ENCODE measurements at places on chromosomes 3 and 15. TPM values are rescaled to one million over a fixed set of nuclear protein-coding genes. Genes with fewer than 3 reads are reported as not detected.

GRCh38 chr3:87037652-87038051 lies 46.7 kb upstream of the VGLL3 start:
- no peak for DNase-seq
- H3K27me3 ChIP-seq: no peaks in the 10 kb centered on the region
- H3K36me3 ChIP-seq: no peaks in the 10 kb centered on the region
- no peaks in the 10 kb centered on the region for H3K4me1 ChIP-seq
- H3K4me3 ChIP-seq: no peak overlapping the region

GRCh38 chr3:81299481-81299880 lies 462.0 kb downstream of the GBE1 start:
- DNase-seq: no peak
- no peak overlapping the region for H3K27ac ChIP-seq
- H3K4me1 ChIP-seq: no peaks in the 10 kb centered on the region
- H3K4me3 ChIP-seq: no peak overlapping the region
- no peaks in the 10 kb centered on the region for H3K36me3 ChIP-seq
- no peaks in the 10 kb centered on the region for H3K27me3 ChIP-seq

- no peak overlapping the region for H3K27ac ChIP-seq
- no peak for DNase-seq
- H3K27me3 ChIP-seq: no peaks in the 10 kb centered on the region
- H3K4me3 ChIP-seq: no peak overlapping the region
Observed at GRCh38 chr15:88627463-88627862, 6.3 kb downstream of the AEN start.

Gene KPNA1
- 64.5 TPM for total RNA-seq

Gene GOLGA6L4
- total RNA-seq: 5.6 TPM

Gene CKMT1B
- 14.5 TPM for total RNA-seq

DNA sequence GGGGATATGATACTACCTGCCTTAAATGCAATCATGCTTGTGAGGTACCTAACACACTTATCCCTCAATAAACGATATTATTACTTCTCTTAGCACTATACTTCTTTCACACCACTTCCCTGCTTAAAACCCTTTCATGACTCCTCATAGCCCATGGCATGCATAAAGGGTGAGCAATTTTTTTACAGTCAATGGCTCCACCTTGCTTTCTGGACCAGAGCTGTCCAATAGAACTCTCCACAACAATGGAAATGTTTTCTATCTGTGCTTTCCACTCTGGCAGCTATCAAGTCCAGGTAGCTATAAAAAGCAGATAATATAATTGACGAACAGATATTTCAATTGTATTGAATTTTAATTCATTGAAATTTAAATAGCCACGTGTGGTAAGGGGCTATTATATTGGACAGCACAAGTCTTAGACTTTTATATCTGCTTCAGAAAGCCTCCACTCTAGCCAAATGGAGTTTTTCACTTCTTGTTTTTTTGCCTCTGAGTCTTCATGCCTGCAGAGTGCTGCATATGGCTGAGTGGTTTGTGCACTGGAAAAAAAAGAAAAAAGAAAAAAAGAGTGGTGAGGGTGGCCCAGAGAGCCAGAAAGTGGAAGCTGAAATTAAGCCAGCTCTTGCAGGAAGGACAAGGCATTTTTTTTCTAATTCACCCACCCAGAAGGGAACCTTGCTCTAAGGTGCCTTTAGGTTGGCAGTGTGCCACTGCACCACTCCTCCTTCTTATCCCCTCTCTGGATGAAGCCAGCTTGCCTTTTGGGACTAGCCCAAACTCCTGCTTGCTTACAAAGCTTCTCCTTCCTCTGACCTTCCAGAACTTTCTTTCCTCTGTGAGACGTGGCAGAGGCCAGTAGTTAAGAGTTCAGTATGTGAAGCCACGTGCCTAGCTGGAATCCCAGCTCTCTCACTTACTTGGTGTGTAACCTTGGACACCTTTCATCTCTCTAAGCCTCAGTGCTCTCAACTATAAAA lies 239.0 kb upstream of the LRTM1 start:
- no peak overlapping the region for H3K27ac ChIP-seq
- H3K27me3 ChIP-seq: no peaks in the 10 kb centered on the region
- no peak for DNase-seq
- H3K4me3 ChIP-seq: no peak overlapping the region
- H3K4me1 ChIP-seq: no peaks in the 10 kb centered on the region
- H3K36me3 ChIP-seq: no peaks in the 10 kb centered on the region

GRCh38 chr3:12349895-12350811 lies 61.3 kb downstream of the PPARG start:
- peak overlapping the region; percentile 12 for H3K27ac ChIP-seq
- DNase-seq: peak; percentile 25
- H3K27me3 ChIP-seq: no peaks in the 10 kb centered on the region

- H3K36me3 ChIP-seq: no peaks in the 10 kb centered on the region
- no peak overlapping the region for H3K27ac ChIP-seq
- no peaks in the 10 kb centered on the region for H3K27me3 ChIP-seq
- no peak for DNase-seq
Observed at GRCh38 chr3:179234199-179234598, 16.7 kb downstream of the KCNMB3 start.

Measured in kidney (tissue), 22 donors.